ENCODE measurements at places on chromosomes 6 and 20.
A peak's percentile ranks its signal among the peaks of the same experiment; 100 is the strongest.

GRCh38 chr6:12065321-12066140 lies 53.4 kb downstream of the HIVEP1 start:
- DNase-seq, result no peak

DNA sequence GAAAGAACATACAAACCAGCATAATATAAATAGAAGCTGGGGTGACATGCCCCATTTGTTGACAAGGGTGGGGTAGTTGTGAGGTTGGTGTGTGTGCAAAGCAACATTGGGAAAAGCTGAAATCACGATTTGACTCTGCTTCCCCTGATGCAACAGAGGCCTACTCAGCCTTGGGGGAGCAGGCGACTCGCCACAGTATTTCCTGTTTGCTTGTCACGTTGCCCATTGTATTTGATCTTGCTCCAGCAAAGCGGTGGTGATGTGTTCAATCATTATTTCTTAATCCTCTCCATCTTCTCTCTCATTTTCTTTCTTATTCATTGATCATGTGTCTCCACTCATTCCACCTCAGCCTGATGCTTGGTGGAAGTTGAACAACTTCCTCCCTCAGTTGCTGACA lies 165.8 kb upstream of the CITED2 start:
- peak; percentile 91 for DNase-seq

DNA sequence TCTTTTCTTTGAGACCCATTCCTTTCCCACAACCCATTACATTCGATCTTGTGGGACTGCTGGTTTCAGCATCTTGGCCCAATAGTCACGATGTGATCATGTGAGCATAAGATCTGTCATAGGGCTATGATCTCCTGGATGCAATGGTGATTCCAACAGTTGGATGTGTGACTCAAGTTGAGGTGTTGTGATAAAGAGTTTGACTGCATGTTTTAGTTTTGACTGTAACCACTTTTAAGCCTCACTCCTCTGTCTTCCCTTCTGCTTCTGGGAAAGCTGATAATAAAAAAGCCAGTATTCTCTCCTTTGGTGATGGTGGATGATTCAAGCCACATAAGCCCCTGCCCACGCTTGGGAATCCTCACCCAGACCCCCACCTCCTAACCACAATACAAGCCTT lies 117.0 kb upstream of the ASCC3 start:
- no peak for DNase-seq

DNA sequence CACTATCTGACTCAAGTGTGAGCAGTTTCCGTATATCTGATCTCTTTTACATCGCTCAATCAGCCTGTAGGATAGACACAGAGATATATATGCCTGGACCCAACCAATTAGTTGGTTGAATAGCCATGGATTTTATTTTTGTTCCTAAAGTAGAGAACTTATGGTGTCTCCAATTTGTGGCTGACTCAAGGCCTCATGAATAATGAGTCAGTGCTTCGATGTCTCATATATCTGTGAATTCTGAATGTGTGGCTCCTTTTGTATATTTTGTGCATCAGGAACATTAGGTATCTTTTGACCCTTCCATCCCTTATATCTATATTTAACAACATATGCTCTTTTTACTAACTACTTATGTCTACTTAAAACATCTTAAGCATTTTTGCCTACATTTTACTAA lies 64.5 kb downstream of the OR2B2 start:
- DNase-seq, result no peak

DNA sequence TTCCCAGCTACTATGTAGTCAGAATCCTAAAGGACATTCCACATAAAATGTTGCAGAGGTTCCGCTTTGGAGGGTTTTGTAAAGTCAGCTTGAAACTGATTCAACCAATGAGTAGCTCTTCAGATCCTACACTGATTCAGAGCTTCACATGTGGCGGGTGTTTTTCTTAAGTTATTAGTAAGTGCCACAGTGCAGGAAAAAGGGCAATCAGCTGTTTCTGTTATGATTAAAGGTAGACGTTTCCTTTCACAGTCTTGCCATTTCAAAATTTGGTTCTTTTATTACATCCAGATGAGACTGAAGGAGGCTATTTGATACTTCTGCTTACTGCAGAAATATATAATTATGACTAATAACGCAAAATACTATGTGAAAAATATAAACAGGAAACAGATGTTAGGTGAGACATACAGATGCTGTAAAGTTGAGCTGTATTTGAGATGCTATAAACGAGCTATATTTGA lies 443.9 kb downstream of the CDKAL1 start:
- no peak for DNase-seq

DNA sequence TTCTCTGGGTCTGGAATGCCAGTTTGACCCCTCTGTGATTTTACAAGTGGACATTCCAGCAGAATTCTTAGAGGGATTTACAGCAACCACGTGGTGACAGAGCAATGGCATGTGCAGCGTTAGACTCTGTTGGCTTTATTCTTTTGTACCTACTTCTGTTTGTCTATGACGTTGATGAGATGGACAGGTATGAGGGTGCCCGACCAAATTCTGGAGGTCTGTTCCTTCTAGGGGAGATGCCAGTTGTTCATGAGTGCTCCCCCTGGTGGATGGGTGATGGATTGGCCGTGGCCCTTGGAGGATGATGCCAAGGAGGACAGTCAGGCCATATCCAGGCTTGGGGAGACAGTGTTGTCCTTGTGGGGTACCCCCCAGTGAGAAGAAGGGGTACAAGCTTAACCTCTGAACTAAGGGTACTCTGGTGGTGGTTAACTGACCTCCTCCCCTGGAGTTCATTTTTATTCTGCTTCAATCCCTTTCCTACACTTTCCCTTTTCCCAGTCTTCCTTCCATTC lies 198.6 kb downstream of the DTNBP1 start:
- DNase-seq, result peak; percentile 54

Measured in inflammatory macrophage treated with lipopolysaccharide for 4 hours (primary cell).